Dorsolateral prefrontal cortex (tissue), 122 donors: ENCODE measurements at places on chromosomes 4 and X.

DNA sequence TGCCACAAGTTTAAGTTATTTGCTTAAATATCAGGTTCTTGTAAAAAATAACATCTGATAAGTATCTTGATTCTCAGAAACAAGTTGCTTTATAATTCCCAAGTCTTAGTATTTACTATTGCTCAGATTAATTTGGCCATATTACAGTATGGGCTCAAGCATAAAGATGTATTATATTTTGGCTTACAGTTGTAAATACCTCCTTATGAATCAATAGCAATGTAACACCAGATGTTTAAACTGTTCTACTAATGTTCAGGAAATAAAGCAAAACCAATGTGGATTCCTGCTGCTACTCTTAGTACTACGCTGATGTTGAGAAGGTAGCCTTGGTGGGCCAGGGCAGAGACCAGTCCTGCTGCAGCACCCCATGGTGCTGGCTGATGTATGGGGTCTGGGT is 102.7 kb downstream of the MGST2 start:
- no peak for DNase-seq

- DNase-seq, result no peak
Measured at GRCh38 chrX:41558531-41558930, 111.4 kb downstream of the NYX start.

DNA sequence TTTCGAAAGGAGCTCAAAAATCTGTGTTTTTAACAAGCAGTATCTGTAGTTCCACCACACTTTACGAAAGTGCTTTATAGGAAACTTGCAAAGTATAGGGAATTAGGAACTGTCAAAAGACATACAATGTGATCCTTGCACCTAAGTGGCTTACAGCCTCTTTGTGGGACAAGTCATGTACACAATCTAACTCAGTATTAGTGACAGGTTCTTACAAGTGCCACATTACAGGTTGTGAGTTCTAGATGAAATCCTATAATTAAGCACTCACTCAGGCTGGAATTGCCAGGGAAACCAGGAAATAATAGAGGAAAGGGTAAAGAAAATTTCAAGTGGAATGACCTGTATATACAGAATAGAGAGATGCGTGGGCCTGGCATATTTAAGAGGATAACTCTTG is 567.3 kb upstream of the ATOH1 start:
- no peak for DNase-seq

DNA sequence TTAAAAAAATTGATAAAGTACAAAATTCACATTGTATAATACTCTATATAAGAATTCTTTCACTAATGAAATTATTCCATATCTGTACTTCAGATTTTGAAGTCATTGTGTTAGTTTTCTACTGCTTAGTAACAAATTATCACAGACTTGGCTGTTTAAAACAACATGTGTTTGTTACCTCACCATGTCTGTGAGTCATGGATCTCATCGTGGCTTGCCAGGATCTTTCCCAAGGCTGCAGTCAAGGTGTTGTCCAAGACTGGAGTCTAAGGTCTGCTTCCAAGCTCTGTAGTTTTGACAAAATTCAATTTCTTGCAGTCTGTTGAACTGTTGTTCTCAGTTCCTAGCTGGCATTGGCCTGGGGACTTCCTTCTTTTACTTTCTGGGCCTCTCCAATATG is 1286.9 kb downstream of the ADGRL3 start:
- no peak for DNase-seq

- no peak for DNase-seq
Measured at GRCh38 chr4:163755013-163755412, 260.5 kb downstream of the TMA16 start.

DNA sequence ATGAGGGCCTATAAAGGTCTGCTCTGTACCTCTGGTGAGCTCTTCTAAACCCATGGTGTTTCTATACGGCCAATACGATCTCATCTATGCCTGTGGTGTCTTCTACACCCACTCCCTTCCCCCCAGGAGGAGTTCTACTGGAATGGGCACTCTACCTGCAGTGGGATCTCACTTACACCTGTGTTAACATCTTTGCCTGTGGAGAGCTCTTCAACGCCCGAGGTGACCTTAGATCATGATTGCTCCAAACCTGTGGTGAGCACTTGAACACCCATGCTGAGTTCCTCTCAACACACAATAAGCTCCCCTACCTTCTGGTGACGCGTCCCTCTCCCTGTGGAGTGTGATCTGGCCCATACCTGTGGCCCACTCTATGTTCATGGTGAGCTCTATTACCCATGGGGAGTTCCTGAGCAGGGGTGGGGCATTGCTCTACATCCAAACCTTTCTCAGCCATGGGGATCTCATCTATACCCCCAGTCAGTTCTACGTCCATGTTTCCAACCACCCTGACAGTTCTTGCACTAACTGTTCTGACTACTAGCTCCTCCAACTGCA is 48.6 kb downstream of the BCOR start:
- DNase-seq, result no peak
